ENCODE measurements at places on chromosomes 13 and 19.

- DNase-seq, result no peak
Measured at GRCh38 chr13:71613066-71613745, 253.8 kb downstream of the DACH1 start.

DNA sequence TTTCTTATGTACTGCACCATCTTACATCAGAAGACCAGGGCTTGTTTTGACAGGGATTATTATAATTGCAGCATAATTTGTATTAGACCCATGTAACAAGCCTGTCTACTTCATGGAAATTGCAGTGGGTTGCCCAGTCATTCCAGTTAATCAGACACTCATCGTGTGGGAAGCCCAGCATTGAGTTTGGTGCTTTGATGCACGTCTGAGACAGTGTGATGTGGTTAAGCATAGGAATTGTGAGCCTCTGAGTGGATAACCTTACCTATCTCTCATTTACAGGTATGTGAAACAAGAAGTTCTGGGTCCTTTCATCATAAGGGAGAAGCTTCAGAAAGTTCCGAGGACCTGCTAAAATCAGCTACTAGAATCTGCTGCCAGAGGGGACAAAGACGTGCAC, 12.8 kb downstream of the RGCC start:
- no peak for DNase-seq

- DNase-seq, result peak; percentile 73
Measured at GRCh38 chr19:58059003-58059670, at the start of gene ZNF135. Gene ZNF135 (plus strand): TSS chr19:58059282. CDS start chr19:58060003, 721 bp downstream.

DNA sequence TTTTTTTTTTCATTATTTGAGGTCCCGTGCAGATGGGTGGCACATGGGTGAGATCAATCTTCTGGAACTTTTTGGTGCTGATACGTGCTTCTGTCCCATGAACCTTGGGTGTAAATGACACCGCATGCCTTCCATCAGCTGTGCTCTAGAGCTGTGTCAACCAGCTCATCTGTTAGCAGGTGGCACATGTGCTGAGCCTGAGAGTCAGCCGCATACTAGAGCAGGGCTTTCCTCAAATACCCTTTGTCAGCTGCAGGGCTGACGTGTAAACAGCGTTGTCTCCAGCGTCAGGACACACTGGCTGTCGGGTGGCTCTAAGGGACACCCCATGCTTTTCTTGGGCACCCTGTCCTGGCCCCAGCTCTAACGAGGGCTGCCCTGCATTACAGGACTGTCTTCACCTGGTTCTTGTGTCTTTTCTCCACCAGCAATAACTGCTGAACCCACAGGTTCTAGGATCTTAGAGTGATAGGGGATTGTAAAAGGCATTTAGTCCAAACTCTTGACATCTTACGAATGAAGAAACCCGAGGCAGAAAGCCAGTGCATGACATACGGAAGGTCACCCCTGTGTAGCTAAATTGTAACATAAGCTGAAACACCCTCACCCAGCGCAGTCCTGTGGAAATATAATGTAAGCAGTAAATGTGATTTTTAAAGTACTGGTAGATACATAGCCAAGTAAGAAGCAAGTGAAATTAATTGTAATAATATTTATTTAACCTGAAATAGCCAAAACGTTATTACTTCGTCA, 119.5 kb downstream of the LRCH1 start:
- DNase-seq, result no peak

DNA sequence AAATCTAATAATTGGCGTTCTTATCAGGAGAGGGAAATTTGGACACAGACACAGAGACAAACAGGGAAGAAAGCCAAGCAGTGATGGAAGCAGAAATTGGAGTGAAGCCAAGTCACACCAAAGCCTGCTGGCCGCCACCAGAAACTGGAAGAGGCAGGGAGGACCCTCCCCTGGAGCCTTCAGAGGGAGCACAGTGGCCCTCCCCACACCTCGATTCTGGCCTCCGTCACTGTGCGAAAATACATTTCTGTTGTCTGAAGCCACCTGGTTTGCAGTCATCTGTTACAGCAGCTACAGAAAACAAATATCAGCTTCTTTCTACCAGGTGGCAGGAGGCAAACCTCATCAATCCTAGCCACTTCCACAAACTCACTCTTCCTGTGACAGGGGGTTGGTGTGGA, 8.3 kb upstream of the TLE6 start:
- peak; percentile 63 for DNase-seq

DNA sequence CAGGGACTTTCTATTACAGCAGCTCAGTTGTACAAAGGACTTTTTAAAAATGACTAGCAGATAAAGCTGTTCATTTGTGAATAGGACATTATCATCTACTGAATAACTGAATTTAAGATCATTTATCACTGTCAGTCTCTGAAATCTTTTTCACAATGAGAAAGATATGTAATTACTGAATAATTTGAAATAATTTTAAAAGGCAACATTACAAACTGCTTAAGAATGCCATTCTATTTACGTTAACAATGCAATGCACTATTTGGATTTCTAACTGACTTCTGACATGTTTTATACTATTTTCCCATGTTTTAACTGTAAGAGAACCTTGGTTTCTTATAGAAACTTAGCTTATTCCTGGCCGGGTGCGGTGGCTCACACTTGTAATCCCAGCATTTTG, 2033.0 kb upstream of the PCDH20 start:
- no peak for DNase-seq

GRCh38 chr19:7483720-7484201, 5.1 kb downstream of the PEX11G start:
- DNase-seq, result no peak

- DNase-seq, result no peak
Measured at GRCh38 chr19:43407416-43408005, 7.2 kb upstream of the TEX101 start.

GRCh38 chr13:26262156-26262555, 8.2 kb downstream of the CDK8 start:
- DNase-seq, result no peak

GRCh38 chr13:38602266-38602665, 84.6 kb upstream of the FREM2 start:
- DNase-seq, result no peak

- DNase-seq, result no peak
Measured at GRCh38 chr19:2798733-2799132, 13.4 kb downstream of the THOP1 start.

DNA sequence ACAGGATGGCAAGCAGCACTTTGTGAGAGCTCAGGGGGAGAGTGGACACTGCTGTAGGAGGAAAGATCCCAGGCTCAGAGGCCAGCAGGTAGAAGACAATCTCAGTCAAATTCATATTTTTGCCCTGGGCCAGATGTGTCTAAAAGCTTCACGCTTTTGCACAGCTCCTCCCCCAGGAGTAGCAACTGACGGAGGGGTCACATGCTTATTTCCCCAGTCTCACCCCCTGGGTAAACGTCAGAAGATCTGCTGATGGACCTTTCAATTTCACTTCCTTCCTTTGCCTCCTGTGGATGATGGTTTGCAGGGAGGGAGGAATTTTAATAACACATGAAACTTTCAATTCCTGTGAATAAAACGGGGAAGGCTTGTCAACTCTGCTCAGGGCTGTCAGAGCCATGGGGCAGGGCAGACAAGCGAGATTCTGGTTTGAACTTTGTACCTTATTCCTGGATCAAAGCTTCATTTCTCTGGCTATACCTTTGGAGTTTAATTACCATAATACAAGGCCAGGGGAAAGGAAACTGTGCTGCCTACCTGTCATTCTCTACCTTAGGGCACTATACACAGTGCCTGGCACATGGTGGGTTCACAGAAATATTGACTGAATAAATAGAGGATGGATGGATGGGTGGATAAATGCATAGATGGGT, 41.0 kb downstream of the POU4F1 start:
- DNase-seq, result no peak

GRCh38 chr13:86900906-86901305, 770.3 kb upstream of the SLITRK5 start:
- DNase-seq, result no peak

GRCh38 chr13:42762917-42763316, 18.5 kb upstream of the FAM216B start:
- DNase-seq, result no peak

DNA sequence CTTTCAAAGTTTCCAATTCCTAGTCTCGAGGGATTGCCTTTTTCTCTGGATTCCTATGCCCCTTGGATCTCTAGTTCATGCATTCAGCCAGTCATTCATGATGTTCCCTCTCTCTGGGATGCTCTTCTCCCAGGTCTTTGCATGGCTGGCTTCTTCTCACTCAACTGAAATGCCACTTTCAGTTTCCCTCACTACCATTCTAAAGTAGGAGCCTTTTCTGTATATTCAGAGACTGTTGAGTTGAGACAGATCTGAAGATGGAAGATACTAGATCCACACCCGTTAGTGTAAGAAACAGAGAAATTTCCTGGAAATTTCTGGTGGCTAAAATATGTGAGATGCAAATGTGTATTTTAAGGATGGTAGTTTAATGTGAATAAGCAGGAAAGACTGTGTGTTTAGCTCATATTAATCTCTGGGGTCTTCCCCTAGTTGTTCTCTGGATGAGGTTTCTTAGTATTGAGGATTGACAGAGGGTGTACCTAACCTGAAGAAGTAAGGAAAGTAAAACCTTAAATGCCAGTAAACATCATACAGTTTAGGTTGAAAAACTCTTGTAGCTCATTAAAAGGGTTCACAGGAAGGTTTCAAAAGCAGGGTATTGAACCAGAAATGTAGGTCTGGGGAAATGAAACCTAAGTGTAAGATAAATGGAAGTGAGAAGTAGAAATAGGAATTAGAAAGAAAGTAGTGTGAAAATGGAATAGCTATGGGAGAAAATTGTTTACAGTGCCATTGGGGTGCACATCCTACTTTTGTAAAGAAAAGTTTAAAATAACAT, 331.3 kb downstream of the NDFIP2 start:
- DNase-seq, result no peak

DNA sequence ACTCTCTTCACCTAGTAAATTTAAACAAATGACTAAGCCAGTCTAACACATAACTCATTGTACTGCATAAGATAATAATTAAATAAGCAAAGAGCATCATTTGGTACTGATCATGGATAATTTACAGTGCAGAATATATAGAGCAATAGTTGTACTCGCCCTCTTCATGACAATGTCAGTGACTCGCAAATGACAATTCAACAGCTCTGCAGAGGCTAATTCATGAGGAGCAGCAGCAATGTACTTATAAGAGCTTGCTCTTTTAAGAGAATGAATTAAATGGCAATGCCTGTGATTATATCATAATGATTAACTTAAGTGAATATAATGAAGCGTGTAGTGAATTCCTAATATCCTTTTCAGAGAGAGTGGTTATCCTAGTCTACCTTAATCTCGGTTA, 284.5 kb upstream of the PCDH20 start:
- no peak for DNase-seq

GRCh38 chr19:15263361-15263985, 31.2 kb upstream of the EPHX3 start:
- DNase-seq, result no peak

- peak; percentile 53 for DNase-seq
Measured at GRCh38 chr19:49937750-49938381, 8.6 kb upstream of the NUP62 start.

DNA sequence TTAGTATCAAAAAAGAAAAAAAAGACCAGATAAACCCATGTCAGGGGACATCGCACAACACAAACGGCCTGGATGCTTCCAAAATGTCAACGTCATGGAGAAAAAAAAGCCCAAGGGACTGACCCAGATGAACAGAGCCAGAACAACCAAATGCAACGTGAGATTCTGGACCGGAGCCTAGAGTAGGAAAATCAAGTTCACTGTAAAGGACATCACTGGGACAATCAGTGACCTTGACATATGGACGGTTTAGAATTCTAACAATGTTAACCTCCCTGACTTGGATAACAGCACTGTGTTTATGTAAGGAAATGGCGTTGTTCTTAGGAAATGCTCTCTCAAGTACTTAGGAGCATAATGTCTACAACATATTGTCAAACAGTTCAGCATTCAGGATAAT, 15.1 kb upstream of the EMP3 start:
- DNase-seq, result no peak

DNA sequence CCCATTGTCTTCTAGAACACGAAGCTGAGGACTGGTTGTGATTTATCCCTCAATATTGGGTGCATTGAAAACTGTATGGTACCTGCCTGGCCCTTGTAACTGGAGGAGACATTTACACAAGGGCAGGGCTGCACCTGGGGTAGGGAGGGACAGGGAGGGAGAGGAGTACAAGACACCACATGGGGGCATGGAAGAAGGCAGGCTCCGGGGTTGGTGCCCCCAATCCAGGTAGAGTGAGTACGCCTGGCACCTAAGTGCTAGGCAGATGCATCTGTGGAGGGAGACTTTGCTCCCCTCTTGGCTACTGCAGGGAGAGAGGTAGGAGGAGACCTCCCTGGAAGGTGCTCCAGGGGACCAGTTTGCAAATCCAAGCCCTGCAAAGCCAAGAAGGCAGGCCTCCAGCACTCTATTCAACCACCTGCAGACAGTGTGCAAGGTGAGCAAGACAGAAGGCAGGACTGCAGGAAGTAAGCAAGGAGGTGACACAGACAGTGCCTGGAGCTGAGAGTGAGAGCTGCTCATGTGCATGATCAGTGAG, 19.4 kb upstream of the UQCRFS1 start:
- DNase-seq, result no peak

DNA sequence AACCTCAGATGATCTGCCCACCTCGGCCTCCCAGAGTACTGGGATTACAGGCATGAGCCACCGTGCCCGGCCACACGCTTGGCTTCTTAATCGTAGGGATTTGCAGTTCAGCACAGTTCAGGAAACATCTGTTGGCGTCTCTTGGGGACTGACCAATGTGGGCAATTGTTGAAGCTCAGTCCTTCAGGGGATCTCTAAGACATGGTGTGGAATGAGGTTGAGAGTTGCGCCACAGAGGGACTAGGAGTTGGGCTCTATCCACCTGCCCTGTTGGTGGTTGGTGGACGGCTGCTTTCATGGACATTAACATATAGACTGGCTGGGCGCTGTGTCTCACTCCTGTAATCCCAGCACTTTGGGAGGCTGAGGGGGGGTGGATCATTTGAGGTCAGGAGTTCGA, 37.3 kb upstream of the SIN3B start:
- no peak for DNase-seq

DNA sequence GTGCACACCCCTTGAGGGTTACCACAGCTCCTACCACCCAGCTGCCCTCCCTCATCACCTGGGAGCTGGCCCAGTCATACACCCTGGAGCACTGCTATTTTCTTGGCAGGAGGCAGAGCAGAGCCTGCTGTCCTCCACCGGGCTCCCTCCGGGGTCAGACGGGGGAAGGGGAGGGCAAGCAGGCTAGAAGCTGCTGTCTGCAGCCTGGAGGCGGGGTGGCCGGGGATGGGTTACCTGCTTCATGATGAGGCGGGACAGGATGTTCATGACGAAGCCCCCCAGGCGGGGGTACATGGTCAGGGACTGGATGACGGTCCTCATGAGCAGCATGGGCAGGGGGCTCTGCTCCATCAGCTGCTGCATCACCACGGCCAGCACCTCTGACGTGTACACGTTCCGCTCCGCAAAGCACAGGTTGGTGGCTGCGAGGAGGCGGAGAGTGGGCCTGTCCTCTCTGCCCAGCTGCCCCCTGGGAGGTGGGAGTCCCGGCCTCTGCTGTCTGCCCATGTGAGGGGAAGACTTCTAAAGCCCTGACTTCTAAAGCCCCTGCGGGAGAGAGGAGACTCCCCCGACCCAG, 2.7 kb upstream of the RSPH6A start:
- no peak for DNase-seq

GRCh38 chr19:4641132-4641531, 1.8 kb downstream of the TNFAIP8L1 start:
- DNase-seq, result no peak

Data from DMS 273 treated with DMSO at 0.1 percent for 48 hours (cell line).